ENCODE measurements at places on chromosomes 5 and 9.
A peak's percentile ranks its signal among the peaks of the same experiment; 100 is the strongest.

DNA sequence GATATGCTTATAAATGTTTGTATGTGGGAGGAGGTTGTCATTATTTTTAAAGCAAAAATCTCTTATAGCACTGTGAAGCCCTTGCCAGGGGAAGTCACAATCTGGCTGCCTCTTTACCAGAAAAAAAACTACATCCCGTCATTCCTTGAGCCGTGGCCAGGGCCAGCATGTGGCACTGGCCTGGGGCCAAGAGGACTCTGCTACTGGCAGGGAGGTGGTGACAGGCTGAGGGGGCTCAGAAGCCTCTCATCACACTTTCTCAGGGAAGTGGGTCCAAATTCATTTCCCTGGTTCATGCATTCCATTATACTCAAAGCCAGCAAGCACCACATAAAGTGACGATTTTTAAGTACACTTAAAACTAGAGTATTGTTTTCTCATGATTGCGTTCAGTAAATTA lies 457.3 kb downstream of the ZNF608 start:
- DNase-seq: no peak

- DNase-seq: no peak
Observed at GRCh38 chr9:72400866-72401265, 35.9 kb upstream of the ZFAND5 start.

DNA sequence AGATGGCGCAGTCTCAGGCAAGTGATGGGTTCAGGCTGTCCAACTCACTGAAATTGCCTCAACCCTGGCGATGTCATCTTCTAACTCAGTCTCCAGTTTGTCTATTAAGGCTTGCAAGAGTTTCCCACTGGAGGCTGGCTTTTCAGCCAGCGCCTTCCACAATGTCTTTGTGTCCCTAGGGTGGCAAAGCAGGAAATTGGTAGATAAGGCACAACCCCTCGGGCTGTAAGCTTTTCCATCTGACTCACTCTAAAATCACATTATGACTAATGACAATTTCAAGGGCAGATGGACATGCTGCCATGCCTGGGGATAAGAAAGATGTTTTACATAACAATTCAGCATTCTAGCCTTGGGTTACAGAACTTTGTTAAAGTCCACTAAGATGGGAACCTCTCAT lies 61.9 kb downstream of the MROH2B start:
- peak; percentile 86 for DNase-seq

- DNase-seq: peak; percentile 15
Observed at GRCh38 chr5:158591301-158591863, 508.3 kb downstream of the EBF1 start.

- DNase-seq: no peak
Observed at GRCh38 chr9:33375238-33375840, 27.0 kb downstream of the AQP7 start.

- peak; percentile 2 for DNase-seq
Observed at GRCh38 chr5:147688656-147689356, 93.7 kb downstream of the JAKMIP2 start.

DNA sequence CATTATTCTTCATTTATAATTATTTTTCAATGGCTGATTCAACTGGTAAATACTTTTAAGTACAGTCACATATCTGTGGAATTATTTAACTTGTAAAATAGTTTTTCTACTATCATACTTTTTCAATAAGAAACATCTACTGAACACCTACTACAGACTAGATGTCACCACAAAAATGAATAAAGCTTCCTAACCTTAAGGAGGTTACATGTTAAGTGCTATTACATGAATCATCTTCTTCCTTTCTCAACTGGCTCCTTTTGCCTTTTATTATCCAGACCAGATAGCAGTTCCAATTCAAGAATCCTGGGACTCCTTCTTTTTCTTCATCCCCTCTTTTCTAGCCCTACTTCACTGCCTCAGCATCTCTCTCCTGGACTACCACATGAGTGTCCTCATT lies 4.7 kb downstream of the PGGT1B start:
- peak; percentile 45 for DNase-seq
